ENCODE measurements at places on chromosomes 11 and 22. TPM values are rescaled to one million over a fixed set of nuclear protein-coding genes. Genes with fewer than 3 reads are reported as not detected.

SCT gene
- total RNA-seq, result 3.5 TPM

WNT11 gene
- total RNA-seq, result 0.63 TPM

SLN gene
- total RNA-seq, result 0.16 TPM

EEF1G gene
- 1,289 TPM for total RNA-seq

DERL3 gene
- total RNA-seq, result 3.9 TPM

GALNT18 gene
- 2.8 TPM for total RNA-seq

GGTLC3 gene
- total RNA-seq, result not detected

P2RX6 gene
- total RNA-seq, result 0.16 TPM

MYO18B gene
- not detected for total RNA-seq

OR51B4 gene
- not detected for total RNA-seq

NRGN gene
- 11.1 TPM for total RNA-seq

LRRC32 gene
- total RNA-seq, result 2.4 TPM

HIRA gene
- total RNA-seq, result 26.0 TPM

ZP1 gene
- total RNA-seq, result 0.16 TPM

TREH gene
- total RNA-seq, result not detected

CARD18 gene
- not detected for total RNA-seq

TRPM5 gene
- total RNA-seq, result not detected

ADAMTS15 gene
- total RNA-seq, result 43.0 TPM

TCN1 gene
- total RNA-seq, result not detected

NAALAD2 gene
- 0.63 TPM for total RNA-seq

GLYAT gene
- total RNA-seq, result not detected

ALDH3B2 gene
- total RNA-seq, result not detected

PDGFD gene
- total RNA-seq, result 5.2 TPM

C22orf31 gene
- total RNA-seq, result not detected

OR8G5 gene
- total RNA-seq, result not detected

MFRP gene
- not detected for total RNA-seq

MRGPRX3 gene
- not detected for total RNA-seq

VPREB1 gene
- not detected for total RNA-seq

IFITM1 gene
- 305 TPM for total RNA-seq

Measured in mesangial cell (primary cell).